Mesothelial cell of epicardium (in vitro differentiated cells): ENCODE measurements at places on chromosomes 1 and 21. TPM values are rescaled to one million over a fixed set of nuclear protein-coding genes. Genes with fewer than 3 reads are reported as not detected.

Gene MAP1LC3C
- total RNA-seq, result 0.42 to 0.77 TPM in 2 of 3 replicates, not detected in the other

Gene C1orf115
- 1.4 to 1.8 TPM (median 1.7 TPM) in 3 replicates for total RNA-seq

Gene LRRC7
- 0.09 to 0.22 TPM (median 0.14 TPM) in 3 replicates for total RNA-seq

Gene BRINP3
- 0.09 to 0.25 TPM (median 0.22 TPM) in 3 replicates for total RNA-seq

Gene PRAMEF1
- not detected in 3 replicates for total RNA-seq

Gene TNFAIP8L2
- total RNA-seq, result not detected in 3 replicates

DNA sequence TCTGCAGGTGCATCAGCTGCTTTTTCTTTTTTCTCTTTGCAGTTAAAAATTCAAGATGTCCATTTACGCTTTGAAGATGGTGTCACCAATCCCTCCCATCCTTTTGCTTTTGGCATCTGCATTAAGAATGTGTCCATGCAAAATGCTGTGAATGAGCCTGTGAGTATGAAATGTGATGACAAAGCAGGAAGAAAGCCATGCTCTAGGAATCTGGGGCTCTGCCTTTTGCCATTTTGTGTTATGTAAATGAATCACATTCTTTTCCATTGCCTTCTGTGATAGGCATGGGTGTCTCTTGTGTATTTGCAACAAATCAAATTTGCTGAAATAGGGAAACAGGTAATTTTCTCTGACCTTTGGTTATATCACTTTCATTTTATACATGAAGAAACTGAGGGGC is 19.4 kb downstream of the VPS13D start:
- peaks cover 6% of the 10 kb centered on the region for H3K4me1 ChIP-seq

- H3K4me3 ChIP-seq, result no peak overlapping the region
- no peak overlapping the region for H3K27ac ChIP-seq
- no peaks in the 10 kb centered on the region for H3K36me3 ChIP-seq
- no peak for DNase-seq
- H3K4me1 ChIP-seq, result peaks cover 3% of the 10 kb centered on the region
Observed at GRCh38 chr1:6094801-6095505, 49.3 kb downstream of the KCNAB2 start.

- no peak overlapping the region for H3K4me3 ChIP-seq
- DNase-seq, result no peak
- H3K27me3 ChIP-seq, result peaks cover 82% of the 10 kb centered on the region
- no peak overlapping the region for H3K27ac ChIP-seq
- H3K4me1 ChIP-seq, result peaks cover 11% of the 10 kb centered on the region
Observed at GRCh38 chr1:3365523-3366125, 88.8 kb upstream of the ARHGEF16 start.

GRCh38 chr1:108082001-108082400 is 117.0 kb upstream of the VAV3 start:
- H3K36me3 ChIP-seq, result no peaks in the 10 kb centered on the region
- no peak overlapping the region for H3K4me3 ChIP-seq
- peaks cover 12% of the 10 kb centered on the region for H3K4me1 ChIP-seq
- no peak for DNase-seq
- H3K27ac ChIP-seq, result no peak overlapping the region
- H3K27me3 ChIP-seq, result peaks cover 5% of the 10 kb centered on the region

GRCh38 chr1:244896550-244896949 is 32.2 kb upstream of the HNRNPU start:
- H3K27ac ChIP-seq, result no peak overlapping the region
- H3K4me1 ChIP-seq, result peaks cover 2% of the 10 kb centered on the region
- H3K27me3 ChIP-seq, result no peaks in the 10 kb centered on the region
- DNase-seq, result no peak
- H3K36me3 ChIP-seq, result no peaks in the 10 kb centered on the region
- H3K4me3 ChIP-seq, result no peak overlapping the region

- DNase-seq, result no peak
- no peaks in the 10 kb centered on the region for H3K27me3 ChIP-seq
- H3K4me3 ChIP-seq, result no peak overlapping the region
- H3K27ac ChIP-seq, result peak overlapping the region; percentile 79
Observed at GRCh38 chr1:198253668-198254067, 96.9 kb downstream of the NEK7 start.

GRCh38 chr1:10903821-10904220 is 107.4 kb upstream of the CASZ1 start:
- no peak overlapping the region for H3K27ac ChIP-seq
- no peak overlapping the region for H3K4me3 ChIP-seq
- H3K4me1 ChIP-seq, result peaks cover 24% of the 10 kb centered on the region
- no peaks in the 10 kb centered on the region for H3K27me3 ChIP-seq
- no peaks in the 10 kb centered on the region for H3K36me3 ChIP-seq

DNA sequence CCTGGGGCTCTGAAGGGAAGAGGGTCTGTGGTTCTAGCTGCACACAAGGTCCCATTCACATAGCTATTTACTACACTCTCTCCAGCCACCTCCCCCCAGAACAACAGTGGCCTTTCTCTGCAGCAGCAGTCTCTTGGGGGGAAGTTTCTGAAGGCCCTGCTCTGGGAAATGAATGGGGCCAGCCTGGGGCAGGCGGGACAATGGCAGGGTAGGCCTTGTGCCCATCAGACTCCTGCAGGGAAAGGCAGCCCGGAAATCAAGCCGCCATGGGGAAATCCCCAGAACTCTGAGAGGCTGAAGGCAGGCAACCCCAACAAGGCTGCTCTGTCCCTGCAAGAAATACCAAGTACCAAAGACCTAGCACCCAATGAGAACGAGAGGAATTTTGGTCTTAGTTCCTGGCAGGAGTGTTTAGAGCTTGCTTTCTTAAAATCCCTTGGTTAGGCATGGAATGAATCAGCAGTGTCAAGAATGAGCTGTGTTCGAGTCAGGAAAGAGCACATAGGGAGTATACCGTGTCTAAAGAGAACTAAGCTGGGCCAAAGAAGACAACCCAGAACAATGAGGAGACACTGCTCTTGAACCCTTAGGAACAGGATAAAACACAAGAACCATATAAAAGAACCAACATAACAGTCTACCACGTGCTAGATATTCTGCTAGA is 11.3 kb downstream of the ARHGEF11 start:
- no peak overlapping the region for H3K4me3 ChIP-seq
- DNase-seq, result no peak
- H3K27me3 ChIP-seq, result no peaks in the 10 kb centered on the region
- H3K4me1 ChIP-seq, result no peaks in the 10 kb centered on the region

- H3K36me3 ChIP-seq, result no peaks in the 10 kb centered on the region
- no peak for DNase-seq
- peak overlapping the region; percentile 89 for H3K27ac ChIP-seq
- H3K27me3 ChIP-seq, result no peaks in the 10 kb centered on the region
- H3K4me3 ChIP-seq, result no peak overlapping the region
Observed at GRCh38 chr1:209421186-209421585, 162.3 kb upstream of the CAMK1G start.

- DNase-seq, result no peak
- no peak overlapping the region for H3K4me3 ChIP-seq
- no peaks in the 10 kb centered on the region for H3K27me3 ChIP-seq
- H3K36me3 ChIP-seq, result no peaks in the 10 kb centered on the region
Observed at GRCh38 chr1:185420588-185421081, 103.6 kb upstream of the IVNS1ABP start.

DNA sequence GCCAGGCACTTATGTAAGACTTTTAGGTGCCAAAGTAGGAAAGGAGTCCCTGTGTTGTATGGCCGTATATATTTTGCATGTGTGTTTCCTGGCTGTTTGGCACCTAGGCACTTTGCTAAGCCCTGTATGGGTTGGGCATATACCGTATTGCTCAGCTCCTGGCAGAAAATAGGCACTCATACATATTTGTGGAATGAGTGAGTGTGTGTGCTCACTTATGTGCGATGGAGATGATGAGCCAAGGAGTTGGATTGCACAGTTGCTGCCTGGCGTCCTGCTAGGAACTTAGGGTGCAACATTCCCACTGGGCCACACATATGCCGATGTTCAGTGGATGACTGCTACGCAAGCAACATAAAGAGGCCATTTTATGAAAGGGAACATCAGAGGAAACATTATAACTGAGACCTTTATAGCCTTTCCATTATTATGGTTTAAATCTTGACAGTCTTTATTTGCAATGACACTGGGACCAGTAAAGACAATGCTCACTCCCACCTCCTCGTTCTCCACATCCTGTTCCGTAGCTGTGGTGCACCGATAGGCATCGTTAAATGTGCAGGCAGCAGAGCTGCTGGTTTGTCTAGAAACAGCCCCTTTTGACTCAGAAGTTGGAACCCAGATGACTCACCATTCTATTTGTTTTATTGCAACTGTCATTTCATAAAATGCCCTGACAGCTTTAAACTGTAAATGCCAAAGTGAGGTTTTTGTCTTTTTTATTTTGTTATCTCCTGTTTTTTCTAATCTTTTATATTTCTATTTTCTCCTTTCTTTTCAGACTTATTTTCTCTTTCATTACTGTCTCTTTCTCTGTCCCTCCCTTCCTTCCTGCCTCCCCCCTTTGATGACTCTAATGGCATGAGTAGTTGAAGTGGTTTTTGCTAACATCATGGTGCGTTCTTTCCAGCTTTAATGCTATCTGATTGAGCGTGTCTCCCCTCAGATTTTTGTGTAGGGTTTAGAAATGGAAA is 36.1 kb downstream of the PEX14 start:
- H3K36me3 ChIP-seq, result no peaks in the 10 kb centered on the region
- H3K27me3 ChIP-seq, result no peaks in the 10 kb centered on the region
- no peak overlapping the region for H3K4me3 ChIP-seq
- peaks cover 47% of the 10 kb centered on the region for H3K4me1 ChIP-seq

GRCh38 chr1:154910851-154911250 is 25.7 kb downstream of the PMVK start:
- no peak overlapping the region for H3K27ac ChIP-seq
- no peaks in the 10 kb centered on the region for H3K27me3 ChIP-seq
- H3K4me1 ChIP-seq, result no peaks in the 10 kb centered on the region
- peaks cover 2% of the 10 kb centered on the region for H3K36me3 ChIP-seq

DNA sequence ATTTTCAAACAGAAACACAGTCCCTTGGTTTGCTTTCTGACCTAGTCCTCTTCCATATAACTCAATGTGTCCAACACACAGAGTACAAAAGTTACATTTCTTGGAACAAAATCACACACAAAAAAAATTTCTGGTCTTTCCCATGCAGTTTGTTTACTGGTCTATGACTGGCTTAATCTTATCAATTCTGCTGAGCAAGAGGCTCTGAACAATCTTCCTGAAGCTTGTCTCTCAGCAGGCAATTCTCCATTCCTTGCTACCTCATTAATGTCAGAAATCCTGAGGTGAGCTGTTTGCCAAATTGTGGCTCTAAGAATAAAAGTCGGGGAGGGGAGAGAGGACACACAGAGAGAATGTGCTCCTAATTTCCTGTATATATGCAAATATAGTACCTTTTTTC is 423.6 kb downstream of the HLX start:
- H3K27ac ChIP-seq, result no peak overlapping the region
- H3K4me3 ChIP-seq, result no peak overlapping the region
- H3K4me1 ChIP-seq, result peaks cover 18% of the 10 kb centered on the region
- peaks cover 9% of the 10 kb centered on the region for H3K27me3 ChIP-seq

DNA sequence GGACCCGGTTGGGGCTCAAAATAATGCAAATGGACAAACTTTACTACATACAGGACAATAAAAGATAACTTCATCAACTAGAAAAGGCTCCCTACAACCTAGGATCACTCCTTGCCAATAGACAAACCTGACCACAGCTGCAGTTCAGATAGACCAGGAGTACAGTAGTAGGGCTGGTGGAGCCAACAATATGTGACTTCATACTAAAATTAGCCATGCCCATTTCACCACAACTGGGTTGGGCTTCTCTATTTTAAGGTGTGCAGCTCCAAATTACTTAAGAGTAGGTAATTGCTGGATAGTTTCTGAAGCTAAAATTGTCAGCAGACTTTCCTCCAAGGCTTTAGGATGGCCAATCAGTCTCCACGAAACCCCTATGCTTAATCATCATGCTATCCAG is 3.9 kb downstream of the DENND1B start:
- peaks cover 52% of the 10 kb centered on the region for H3K4me1 ChIP-seq
- no peak overlapping the region for H3K4me3 ChIP-seq
- no peak for DNase-seq
- H3K27ac ChIP-seq, result no peak overlapping the region
- H3K36me3 ChIP-seq, result peaks cover 1% of the 10 kb centered on the region
